ENCODE measurements at places on chromosomes 1 and 21. TPM values are rescaled to one million over a fixed set of nuclear protein-coding genes. Genes with fewer than 3 reads are reported as not detected.

- DNase-seq = no peak
Observed at GRCh38 chr1:55420026-55420425, 204.9 kb upstream of the USP24 start.

- no peak for DNase-seq
Observed at GRCh38 chr1:10019561-10019960, 13.2 kb upstream of the UBE4B start.

- DNase-seq = no peak
Observed at GRCh38 chr1:161421456-161421855, 53.8 kb upstream of the CFAP126 start.

Gene LCE3E
- total RNA-seq = not detected

All from natural killer cell (primary cell).